ENCODE measurements at places on chromosomes 6 and 20.

GRCh38 chr6:44972709-44973108, 355.4 kb upstream of the RUNX2 start:
- DNase-seq, result no peak

DNA sequence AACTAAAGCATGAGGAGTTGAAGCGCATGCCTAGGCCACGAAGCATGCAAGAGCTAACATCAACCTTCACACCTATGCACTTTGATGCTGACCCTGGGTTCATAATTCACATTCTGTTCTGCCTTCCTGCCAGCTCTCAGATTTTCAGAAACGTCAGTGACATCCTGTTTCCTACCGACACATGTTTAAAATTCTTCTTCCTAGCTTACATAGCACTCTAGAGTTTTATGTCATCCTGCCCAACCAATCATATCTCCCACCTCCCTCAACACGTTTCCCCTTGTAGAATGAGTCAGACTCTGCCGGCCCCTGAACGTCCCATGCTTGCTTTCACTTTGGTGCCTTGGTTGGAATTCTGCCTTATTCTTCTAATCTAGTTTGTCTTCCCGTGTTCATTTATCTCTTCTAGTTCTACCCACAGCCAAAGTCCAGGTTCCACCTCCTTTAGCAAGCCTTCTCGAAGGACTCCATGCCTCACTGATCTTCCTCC, 97.2 kb upstream of the MAP7 start:
- DNase-seq, result no peak

DNA sequence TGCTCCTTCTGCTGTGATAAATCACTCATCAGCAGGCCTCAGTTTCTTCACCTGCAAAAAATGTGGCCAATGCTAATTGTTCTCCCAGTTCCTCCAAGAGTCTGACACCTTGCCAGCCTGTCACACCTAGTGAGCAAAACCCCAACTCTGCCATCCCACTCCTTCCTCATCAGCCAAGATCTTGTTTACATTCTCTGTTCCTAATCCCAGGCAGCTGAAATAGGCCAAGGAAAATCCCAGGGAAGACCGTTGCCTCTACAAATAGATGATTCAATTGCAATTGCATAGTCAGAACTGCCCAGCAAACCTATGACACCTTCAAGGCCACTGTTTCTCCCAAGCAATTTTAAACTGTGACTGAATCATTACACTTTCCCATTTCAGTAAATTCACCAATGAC, 78.7 kb downstream of the GMDS start:
- DNase-seq, result no peak

GRCh38 chr6:14549304-14549770, 431.8 kb downstream of the CD83 start:
- no peak for DNase-seq

DNA sequence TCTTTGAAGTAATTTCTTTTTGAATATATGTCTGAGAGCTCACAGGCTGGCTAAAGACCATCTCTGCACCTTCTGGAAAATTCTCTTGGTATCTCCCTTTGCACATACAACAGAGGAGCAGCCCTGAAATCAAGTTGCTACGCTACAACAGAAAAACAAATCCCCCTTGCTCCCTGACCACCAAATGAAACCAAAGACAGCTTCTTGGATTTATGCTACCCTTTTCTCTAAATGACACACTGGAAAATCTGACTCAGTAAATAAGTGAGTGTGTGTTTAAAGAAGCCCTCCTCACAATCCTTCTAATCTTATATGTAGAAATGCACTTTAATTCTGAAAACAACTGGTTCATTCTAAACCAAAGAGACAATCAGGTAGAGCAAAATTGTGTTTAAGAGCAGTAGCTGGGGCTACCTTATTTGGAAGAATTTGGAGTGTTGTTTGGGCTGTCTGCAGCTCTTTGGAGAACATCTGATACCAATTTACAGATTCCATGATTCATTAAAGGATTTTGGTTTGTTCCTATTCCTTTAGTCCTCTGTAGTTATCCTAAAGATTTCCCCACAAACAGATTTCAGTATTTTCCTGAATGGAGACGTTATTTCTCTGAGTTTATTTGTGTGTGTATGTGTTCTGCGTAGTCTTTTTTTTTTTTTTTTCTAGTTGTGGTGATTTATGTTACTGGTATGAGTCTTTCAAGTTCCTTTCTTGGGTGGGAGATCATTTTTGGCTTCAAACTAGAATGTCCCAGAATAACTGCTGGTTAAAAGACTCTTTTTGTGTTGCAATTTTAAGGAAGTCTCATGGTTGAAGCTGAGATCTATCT, 36.4 kb upstream of the UTRN start:
- no peak for DNase-seq

- no peak for DNase-seq
These were observed 53.0 kb downstream of the SASH1 start for GRCh38 chr6:148395583-148396101.

DNA sequence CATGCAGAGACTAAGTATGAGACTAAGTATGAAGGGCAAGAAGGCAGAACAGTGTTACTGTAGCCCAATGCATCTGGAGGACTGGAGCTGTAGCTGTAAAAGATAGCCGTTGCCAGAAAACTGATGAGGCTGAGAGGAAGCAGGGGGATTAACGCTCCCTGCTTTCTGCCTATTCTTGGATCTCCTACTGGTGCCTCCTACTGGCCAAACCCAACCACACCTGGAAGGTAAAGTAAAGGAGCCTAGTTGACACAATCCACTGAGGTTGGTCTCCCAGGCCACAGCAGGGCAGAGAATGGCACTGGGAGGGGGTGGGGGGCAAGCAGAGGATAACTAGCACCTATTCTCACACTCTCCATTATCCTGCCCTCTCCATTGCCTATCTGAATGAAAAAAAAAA, 105.0 kb upstream of the MRPS10 start:
- no peak for DNase-seq

- DNase-seq, result no peak
These were observed at the start of gene SLC52A3 for GRCh38 chr20:768426-768978. Gene SLC52A3, minus strand, starts transcription at chr20:768500. Its CDS starts 2,726 bp downstream, at chr20:765774.

DNA sequence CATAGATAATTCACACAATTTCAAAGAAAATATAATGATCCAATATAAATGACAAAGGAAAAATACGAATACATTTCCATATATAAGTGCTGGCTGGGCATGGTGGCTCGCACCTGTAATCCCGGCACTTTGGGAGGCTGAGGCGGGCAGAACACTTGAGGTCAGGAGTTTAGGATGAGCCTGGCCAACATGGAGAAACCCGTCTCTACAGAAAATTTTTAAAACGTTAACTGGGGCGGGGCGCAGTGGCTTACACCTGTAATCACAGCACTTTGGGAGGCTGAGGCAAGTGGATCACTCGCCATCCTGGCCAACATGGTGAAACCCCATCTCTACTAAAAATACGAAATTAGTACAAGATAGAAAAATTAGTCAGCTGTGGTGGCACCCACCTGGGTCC, 14.9 kb upstream of the MAPK13 start:
- no peak for DNase-seq
